NCI-H1048 (cell line): ENCODE measurements at places on chromosomes 1 and 21.

DNA sequence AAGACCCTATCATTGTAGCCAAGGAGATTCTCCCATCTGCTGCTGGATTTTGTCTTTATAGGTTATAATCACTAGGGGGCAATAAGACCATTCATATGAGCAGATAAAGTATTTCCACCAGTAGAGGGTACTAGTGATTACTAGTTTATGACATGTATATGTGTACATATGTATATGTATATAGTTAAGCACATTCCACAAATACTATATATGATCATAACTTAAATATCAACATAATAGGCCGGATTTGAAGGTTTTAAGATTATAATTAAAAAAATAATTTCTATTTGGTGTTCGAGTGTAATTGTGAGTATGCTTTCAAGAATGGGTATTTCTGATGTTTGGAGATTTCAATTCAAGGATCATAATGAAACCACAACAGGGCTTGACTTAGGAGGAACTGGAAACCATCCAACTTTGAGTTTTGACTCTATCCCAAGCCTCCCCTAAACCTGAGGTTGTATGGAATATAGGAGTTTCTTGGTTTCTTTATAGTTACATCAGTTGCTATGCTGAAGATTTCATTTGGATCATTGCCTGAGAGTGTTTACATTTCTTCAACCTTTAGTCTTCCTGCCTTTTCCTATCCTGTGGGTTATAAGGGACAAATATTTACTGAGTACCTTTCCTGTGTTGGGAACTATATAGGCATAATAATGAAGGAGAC, 16.9 kb downstream of the TCEANC2 start:
- no peak for DNase-seq

- DNase-seq = no peak
Observed at GRCh38 chr21:41786509-41786987, 19.7 kb upstream of the RIPK4 start.

GRCh38 chr21:36923270-36923669, 43.2 kb downstream of the HLCS start:
- DNase-seq = no peak

- no peak for DNase-seq
Observed at GRCh38 chr1:168428063-168428731, 115.6 kb downstream of the XCL2 start.

DNA sequence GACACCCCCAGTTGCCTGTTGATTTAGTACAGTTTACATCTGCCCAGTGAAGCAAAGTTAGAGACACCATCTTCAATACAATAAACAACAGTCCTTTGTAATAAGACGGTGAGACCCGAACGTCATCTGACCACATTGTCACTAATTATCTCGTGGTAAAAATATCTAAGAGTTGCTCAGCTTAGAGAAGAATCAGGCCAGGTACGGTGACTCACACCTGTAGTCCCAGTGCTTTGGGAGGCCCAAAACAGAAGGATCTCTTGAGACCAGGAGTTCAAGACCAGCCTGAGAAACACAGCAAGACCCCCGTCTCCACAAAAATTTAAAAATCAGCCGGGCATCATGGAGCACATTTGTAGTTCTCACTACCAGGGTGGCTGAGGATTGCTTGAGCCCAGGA, 53.5 kb downstream of the CD34 start:
- no peak for DNase-seq

GRCh38 chr1:150567341-150567716, 12.1 kb downstream of the MCL1 start:
- DNase-seq = no peak

- no peak for DNase-seq
Observed at GRCh38 chr1:172070055-172070454, 228.8 kb downstream of the DNM3 start.

GRCh38 chr1:234722904-234723720, 113.1 kb upstream of the IRF2BP2 start:
- peak; percentile 30 for DNase-seq

- no peak for DNase-seq
Observed at GRCh38 chr1:164803366-164803765, 244.4 kb downstream of the PBX1 start.

- no peak for DNase-seq
Observed at GRCh38 chr1:18332576-18332975, 148.2 kb upstream of the KLHDC7A start.
